Brain (organoid and tissue), 16 donors: ENCODE measurements at places on chromosomes 11 and 22. TPM values are rescaled to one million over a fixed set of nuclear protein-coding genes. Genes with fewer than 3 reads are reported as not detected.

DNA sequence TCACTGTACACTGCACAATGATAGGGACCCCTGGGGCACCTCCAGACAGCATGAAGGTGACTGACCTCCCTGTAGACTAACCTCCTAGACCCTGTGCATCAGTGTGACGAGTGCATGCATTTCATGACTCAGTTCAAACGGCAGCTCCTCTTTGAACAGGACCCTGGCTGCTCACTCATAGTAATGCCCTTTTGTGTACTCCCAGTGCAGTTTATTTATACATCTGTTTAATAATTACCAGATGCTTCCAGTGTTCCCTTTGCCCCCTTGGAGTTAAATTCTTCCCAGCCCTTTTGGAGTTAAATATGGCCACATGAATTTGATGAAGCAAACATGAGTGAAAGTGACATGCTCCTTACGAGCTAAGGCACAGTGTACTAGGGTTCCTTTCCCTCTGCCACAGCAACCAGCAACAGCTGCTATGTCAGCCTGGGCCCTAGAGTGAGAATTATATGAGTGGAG lies 72.4 kb downstream of the PANX1 start:
- DNase-seq = peak; percentile 61

GRCh38 chr22:26974914-26975803 lies 317.8 kb downstream of the MIAT start:
- DNase-seq = no peak

GRCh38 chr11:130700092-130700491 lies 216.2 kb downstream of the SNX19 start:
- no peak for DNase-seq

Gene KIRREL3
- 52.5 TPM for polyA plus RNA-seq

- DNase-seq = no peak
These were observed 7.8 kb downstream of the SIPA1 start for GRCh38 chr11:65645710-65646109.

GRCh38 chr11:88404932-88405710 lies 67.6 kb upstream of the CTSC start:
- DNase-seq = no peak

GRCh38 chr22:17950651-17951214 lies 73.6 kb downstream of the MICAL3 start:
- DNase-seq = no peak

- DNase-seq = no peak
These were observed 5.8 kb downstream of the TSPAN4 start for GRCh38 chr11:848380-848931.

GRCh38 chr22:29109822-29110221 lies 37.0 kb downstream of the KREMEN1 start:
- no peak for DNase-seq

- DNase-seq = no peak
These were observed 7.2 kb downstream of the LMO1 start for GRCh38 chr11:8256271-8257002.

- peak; percentile 89 for DNase-seq
These were observed 58.4 kb downstream of the GALNT18 start for GRCh38 chr11:11563200-11563975.

- no peak for DNase-seq
These were observed 19.2 kb downstream of the TBX1 start for GRCh38 chr22:19779685-19780268.

DNA sequence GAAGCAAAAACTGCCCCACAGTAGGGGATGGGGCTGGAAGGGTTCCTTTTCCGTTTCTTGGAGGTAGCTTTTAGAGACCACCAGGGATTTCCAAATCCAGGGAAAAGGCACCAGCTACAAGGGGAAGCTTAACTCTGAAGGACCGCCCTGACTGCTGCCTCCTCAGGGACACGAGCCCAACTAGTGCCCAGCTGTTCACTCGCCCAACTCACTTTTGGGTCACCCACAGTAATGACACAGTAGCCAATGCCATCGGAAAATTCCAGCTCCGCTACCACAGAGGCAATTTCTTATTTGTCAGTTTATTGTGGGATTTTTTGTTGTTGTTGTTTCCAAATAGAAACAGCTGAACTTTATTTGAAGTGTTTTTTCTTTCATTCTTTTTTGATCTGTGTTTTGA lies 141.3 kb downstream of the ATXN10 start:
- no peak for DNase-seq

DNA sequence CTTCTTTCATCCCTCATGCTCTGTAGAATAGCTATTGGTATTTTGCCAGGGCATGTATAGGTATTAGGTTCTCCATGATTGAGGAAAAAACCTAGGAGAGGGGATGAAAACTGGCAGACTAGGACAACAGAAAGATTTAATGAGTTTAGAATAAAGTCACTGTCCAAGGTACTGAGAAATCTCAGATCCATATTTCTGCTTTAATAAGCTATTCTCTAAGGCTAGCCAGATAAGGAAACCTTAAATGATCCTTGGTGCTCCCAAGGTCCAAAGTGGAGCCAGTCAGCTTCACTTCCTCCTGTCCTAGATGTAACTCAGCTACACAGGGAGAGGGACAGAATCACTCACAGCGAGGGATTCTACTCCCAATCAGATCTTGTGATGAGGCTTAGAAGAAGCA lies 13.7 kb upstream of the CSNK2A3 start:
- no peak for DNase-seq

Gene MYO18B
- polyA plus RNA-seq = 2.6 TPM

Gene NXPE2
- not detected for polyA plus RNA-seq

DNA sequence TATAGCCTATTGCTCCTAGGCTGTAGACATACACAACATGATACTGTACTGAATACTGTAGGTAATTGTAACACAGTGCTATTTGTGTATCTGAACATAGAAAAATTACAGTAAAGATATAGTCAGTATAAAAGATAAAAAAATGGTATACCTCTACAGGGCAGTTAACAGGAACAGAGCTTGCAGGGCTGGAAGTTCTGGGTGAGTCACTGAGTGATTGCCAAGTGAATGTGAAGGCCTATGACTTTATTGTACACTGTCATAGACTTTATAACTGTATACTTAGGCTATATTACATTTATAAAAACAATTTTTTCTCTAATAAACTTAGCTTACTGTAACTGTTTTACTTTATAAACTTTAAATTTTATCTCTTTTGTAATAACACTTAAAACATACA lies 332.4 kb upstream of the ARHGAP42 start:
- no peak for DNase-seq

Gene TTC36
- 0.46 TPM for polyA plus RNA-seq

Gene FAM180B
- polyA plus RNA-seq = not detected

DNA sequence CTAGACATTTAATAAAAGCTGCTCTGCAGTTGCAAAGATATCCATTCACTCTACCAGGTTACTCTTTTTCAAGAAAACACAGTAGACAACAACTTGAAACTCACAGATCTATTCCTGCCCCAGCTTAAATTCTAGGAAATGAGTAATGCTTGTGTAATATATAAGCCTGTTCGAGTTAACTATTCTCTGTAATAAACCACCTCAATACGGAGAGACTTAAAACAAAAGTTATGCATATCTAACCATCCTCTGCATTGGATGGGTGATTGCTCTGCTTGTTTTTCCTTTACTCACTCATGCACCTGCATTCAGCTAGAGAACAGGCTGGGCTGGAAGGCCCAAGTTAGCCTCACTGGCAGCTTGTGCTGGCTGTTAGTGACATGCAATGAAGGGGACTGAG lies 13.3 kb downstream of the LRRC4C start:
- DNase-seq = no peak

GRCh38 chr11:131906963-131907362 lies 536.5 kb downstream of the NTM start:
- peak; percentile 84 for DNase-seq
